Activated CD4-positive, alpha-beta T cell treated with anti-CD3 and anti-CD28 coated beads for 4 hours (primary cell): ENCODE measurements at places on chromosomes 5 and 9.

GRCh38 chr5:142618130-142618523 lies 67.8 kb downstream of the FGF1 start:
- no peak for DNase-seq

GRCh38 chr9:94082553-94082952 lies 1.7 kb upstream of the PTPDC1 start:
- no peak for DNase-seq

DNA sequence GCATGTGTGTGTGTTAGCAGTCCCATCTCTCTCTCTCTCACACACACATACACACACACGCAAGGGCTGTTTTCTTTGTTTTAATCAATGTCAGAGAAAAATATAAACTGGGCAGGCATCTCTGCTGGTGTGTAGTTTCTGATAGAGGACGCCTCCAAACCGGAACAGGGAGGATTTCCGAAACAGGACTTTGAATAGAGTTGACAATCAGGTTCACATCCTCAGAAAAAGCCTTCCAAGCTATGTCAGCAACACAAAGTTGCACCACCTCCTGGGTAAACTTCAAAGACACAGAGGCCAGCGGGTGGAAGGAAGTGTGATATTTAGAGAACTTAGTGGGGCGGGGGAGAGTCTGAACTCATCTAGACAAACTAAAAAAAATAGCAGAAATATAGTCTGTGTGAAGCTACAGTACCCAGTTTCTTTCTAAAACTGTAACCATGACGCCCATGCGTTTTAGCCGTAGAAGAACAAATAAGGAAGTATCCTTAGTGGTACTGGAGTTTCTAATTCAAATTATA lies 1.2 kb downstream of the ST8SIA4 start:
- peak; percentile 70 for DNase-seq

DNA sequence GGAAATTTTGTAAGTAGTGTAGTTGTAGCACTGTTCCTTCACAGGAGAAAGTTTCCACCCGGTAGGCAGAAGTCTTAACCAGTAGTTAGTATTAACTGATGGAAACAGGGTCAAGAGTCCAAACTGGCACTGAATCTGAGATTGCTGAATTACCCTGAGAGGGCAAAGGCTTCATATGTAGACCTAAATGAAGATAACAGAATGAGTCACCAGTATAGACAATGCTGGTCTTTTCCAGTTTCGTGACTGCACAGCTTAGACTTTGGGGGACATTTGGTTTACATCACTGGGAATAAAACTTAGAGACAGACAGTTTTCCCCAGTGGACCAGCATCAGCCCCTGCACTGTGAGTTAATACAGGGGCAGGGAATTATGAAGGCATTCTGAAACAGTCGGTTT lies 60.5 kb downstream of the PCSK5 start:
- no peak for DNase-seq

GRCh38 chr9:12439267-12439666 lies 253.9 kb upstream of the TYRP1 start:
- no peak for DNase-seq

DNA sequence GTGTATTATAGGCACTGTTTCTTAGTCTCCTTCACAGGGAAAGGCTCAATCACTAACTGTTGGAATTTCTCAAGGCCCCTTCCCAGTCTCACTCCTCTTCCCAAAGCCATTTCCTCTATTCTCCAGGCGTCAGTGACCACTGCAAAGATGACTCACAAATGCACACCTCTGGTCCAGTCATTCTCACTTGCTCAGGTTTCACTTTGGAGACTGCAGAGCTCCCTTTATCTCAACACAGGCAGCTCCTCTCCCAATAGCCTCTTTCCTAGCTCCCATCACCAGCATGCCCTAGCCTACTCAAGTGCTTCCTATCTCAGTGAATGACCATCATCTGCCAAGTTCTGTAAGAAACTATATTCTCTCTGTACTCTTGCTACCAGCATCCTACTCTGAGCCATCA lies 323.6 kb downstream of the NTRK2 start:
- DNase-seq: no peak
